Activated T-helper 2 cell treated with anti-CD3 and anti-CD28 coated beads, Interferon-gamma antibody, Interleukin-2, Interleukin-4, amounts not matched to agents 10 μg/mL and 5 μg/mL and 100 μg/mL, durations not matched to agents 14 hours and 24 hours and 36 hours (primary cell): ENCODE measurements at places on chromosomes 12 and 14.

DNA sequence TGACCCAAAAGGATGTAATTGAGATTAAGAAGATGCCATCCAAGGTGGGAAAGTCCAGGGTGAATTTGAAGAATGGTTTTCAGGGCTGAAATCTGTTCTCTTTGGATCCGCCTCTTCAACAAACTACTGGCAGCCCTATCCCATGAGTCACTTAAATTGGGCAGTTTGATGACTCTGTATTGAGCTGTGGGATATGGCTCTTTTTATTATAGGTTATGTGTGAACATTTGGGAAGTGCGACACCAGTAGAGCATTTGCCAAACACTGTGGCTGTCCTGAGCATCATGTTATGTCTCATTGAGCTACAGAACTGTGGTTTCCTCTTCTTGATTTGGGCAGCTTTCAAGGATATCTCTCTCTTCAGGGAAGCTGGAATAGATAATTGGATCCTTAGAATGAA lies 22.3 kb downstream of the IFT43 start:
- no peak for DNase-seq

GRCh38 chr12:31582155-31582554 lies 8.8 kb downstream of the DENND5B start:
- no peak for DNase-seq

GRCh38 chr12:84676787-84677186 lies 235.8 kb downstream of the SLC6A15 start:
- DNase-seq, result no peak

- DNase-seq, result no peak
These were observed 94.0 kb downstream of the ESR2 start for GRCh38 chr14:64200170-64200569.

GRCh38 chr12:109092497-109093021 lies 713 bp downstream of the ALKBH2 start:
- DNase-seq, result no peak
